Activated CD4-positive, alpha-beta memory T cell treated with anti-CD3 and anti-CD28 coated beads, Interleukin-2, amount 10 ng/mL, durations not matched to agents 7 days and 5 days (primary cell): ENCODE measurements at places on chromosomes 5 and 9. TPM values are rescaled to one million over a fixed set of nuclear protein-coding genes. Genes with fewer than 3 reads are reported as not detected.

GRCh38 chr9:97313243-97313642, 5.8 kb downstream of the CCDC180 start:
- DNase-seq = no peak

GRCh38 chr5:141757402-141757801, 75.4 kb upstream of the ARAP3 start:
- DNase-seq = no peak

- DNase-seq = no peak
These were observed 26.6 kb downstream of the NR5A1 start for GRCh38 chr9:124480621-124480981.

DNA sequence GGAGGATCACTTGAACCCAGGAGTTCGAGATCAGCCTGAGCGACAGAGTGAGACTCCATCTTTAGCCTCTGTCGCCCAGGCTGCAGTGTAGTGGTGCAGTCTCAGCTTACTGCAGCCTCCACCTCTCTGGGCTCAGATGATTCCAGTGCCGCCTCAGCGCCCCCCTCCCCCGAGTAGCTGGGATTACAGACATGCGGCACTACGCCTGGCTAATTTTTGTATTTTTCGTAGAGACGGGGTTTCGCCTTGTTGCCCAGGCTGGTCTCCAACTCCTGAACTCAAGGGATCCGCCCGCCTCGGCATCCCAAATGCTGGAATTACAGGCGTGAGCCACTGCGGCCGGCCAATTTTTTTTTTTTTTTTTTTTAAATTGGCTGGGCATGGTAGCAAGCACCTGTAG, 2.3 kb upstream of the HSPA9 start:
- DNase-seq = no peak

GRCh38 chr5:168270476-168270875, 21.0 kb upstream of the WWC1 start:
- DNase-seq = no peak

GRCh38 chr5:144460600-144460999, 289.9 kb downstream of the KCTD16 start:
- DNase-seq = no peak

Gene SLCO4C1
- 3.6 TPM for total RNA-seq

Gene SLC36A2
- not detected for total RNA-seq

Gene ORM1
- total RNA-seq = not detected

DNA sequence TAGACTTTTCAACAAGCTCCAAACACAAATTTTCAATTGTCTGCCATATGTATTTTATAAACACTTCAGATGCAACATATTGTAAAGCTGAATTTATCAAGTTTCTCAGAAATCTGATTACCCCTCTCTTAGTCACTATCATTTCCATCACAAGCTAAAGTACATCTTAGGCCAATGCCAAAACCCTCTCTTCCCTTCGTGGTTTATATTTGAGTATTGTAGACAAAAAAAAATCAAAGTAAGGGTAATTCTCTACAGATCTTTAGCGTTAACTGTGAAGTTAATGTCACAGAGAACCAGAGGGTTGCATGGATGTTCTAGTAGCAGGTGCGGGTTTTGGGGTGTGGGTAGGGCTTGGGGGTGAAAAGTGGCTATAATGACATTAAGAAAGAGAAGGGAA, 387.7 kb upstream of the PTGER4 start:
- DNase-seq = no peak

- no peak for DNase-seq
These were observed 14.6 kb upstream of the TRAF1 start for GRCh38 chr9:120941046-120941770.

- no peak for DNase-seq
These were observed 177.3 kb downstream of the FGF1 start for GRCh38 chr5:142508591-142508990.
